Epithelial cell of proximal tubule (primary cell): ENCODE measurements at places on chromosomes 6 and 20.

GRCh38 chr6:252775-253535 lies 39.3 kb upstream of the DUSP22 start:
- no peak for DNase-seq

- DNase-seq, result no peak
Observed at GRCh38 chr6:36659271-36659670, 19.2 kb upstream of the CDKN1A start.

- no peak for DNase-seq
Observed at GRCh38 chr6:44401138-44401537, 13.6 kb downstream of the CDC5L start.

GRCh38 chr6:139882977-139883728 lies 508.7 kb upstream of the CITED2 start:
- peak; percentile 63 for DNase-seq

- no peak for DNase-seq
Observed at GRCh38 chr6:89657445-89658158, 19.1 kb upstream of the LYRM2 start.

- DNase-seq, result no peak
Observed at GRCh38 chr6:13125841-13126240, 202.5 kb downstream of the TBC1D7 start.

DNA sequence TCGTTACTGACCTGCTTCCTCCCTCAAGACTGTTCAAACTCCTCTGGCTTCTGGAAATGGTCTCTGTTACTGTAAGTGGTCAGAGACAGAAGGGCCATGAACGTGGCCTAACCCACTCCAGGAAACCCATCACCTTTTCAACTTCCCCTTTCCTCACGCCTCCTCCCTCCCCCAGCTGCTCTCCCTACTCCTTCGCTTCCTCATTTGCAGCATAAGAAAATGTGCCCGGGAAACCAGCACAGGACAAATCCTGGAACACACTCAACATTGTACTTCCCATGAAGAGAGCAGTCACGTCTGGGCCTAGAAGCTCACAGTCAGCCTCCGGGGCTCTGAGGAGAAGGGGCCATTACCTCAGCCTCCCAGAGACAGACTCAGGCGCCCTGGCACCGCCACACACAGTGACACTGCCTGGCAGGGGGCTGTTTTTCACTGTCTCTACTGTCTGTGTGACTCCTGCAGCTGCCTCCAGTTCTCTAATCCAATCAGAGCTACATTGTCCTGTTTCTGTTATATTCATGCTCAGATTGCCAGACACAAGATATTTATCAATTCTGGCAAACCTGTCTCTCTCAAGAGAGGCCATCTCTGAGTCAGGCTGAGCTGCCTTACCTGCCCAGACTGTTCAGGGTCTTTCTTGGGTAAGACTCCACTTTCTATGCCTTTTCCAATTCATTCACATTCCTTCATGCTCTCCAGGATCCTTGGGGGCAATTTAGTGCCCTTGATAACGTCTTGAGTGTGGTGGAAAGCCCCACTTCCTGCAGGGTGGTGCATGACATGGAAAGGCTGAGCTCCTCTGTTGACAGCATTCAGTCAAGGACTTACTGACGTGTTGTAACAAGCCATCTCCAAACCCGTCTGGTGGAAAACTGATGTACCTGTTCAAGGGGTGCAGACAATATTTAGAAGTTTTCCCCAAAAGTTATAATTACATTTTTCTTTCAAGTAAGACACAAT lies 242.2 kb downstream of the HIVEP2 start:
- no peak for DNase-seq

DNA sequence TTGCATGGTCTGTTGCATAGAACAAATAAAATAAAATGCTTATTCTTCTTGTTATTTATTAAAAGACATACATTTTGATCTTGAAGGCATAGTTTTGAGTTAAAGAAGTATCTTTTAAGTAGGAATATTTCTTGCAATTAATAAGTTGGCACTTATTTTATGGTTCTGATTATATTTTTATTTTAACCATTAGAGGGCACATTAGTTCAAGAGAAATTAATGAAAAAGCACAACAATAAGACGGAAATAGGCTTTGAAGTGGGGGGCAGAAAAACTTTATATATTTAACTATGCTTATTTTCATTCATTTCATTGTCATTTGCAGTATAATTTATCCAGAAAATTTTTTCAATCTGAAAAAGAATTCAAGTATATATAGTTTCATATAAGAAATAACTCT lies 44.2 kb upstream of the MAP3K7 start:
- no peak for DNase-seq

DNA sequence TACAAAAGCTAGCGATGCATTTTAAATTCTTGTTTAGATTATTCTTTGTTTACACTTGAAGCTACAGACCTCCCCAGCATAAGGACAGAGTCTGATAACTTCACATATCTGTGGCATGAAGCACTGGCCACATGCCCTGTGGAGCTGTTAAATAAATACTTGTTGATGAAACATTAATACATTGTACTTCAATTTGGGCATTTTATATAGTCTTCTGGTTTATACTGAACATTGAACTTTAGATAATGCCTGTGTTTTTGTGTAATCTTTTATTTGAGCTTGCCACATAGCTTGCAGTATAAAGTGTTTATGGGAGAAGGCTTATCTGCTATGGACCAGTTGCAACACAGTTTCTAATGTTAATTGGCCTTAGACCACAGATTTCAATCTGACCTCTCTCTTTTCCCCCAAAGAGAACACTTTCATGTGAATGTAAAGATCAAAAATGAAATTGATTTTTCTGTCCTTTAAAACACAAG lies 48.2 kb downstream of the FRK start:
- DNase-seq, result no peak

DNA sequence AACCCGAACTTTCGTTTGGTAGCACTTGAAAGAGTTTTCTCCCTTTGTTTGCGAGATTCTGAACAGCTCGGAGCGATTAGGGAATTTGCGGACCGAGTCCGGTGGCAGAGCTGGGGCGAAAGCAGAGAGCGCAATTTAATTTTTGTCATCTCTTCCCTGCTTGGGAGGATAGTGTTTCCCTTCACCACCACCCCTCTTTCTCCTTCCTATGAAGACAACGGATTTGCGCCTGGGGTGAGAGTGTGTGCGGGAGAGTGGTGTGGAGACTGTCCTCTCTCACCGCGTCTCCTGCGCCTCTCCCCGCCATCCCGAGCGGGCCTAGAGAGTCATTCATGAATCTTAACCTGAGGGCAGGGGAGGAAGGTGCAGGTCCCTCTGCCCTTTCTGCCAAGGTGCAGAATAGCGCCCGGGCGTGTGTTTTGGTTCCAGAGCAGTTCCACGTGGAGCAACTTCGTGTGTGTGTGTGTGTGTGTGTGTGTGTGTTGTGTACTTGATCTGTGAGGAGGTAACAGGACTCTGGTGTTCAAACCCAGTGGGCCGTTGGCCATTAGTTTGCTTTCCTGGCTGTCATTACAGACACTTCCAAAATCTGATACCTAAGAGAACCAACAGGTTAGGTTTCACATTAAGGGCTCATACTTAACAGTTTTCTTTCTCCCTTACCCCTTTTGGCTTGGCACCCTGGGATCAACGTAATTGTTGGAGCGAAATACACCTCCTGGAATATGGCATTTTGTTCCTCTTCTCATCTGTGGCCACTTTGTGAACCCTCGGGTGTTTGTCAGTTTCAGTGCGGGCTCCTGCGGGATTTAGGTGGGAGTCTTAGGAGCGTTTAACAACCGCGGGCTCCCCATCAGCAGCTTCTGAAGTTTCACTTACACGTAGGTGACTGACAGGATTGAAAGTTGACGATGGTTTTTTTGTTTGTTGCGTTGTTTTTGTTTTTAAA lies 1.8 kb downstream of the EYA4 start:
- no peak for DNase-seq

DNA sequence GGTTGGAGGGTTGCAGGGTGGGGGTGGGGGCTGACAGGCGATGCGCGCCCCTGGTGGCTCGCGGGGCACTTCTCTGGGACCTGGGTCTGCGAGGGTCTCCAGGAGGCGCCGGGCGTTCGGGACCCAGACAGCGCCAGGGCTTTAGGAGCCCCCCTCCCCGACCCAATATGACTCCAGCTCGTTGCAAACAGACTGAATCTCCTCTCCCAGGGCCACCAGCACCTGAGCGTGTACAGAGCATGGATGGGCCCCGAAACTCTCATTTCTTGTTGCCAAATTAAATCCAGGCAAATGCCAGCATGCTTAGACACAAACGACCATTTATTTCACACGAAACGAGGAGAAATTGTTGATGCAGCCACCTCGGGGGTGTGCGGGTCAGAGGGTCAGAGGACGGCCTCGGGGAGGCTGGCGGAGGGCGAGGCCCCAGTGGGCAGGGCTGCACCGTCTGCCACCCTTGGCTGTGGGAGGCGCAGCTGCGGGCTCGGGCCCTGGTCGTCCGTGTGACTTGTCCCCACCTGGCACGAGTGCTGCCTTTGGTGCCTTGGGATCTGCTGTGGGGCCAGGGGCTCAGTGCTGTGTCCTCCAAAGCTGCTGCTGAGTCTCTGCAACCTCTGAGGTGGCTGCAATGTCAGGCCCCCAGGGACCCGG lies 20.9 kb upstream of the GATA5 start:
- DNase-seq, result no peak

DNA sequence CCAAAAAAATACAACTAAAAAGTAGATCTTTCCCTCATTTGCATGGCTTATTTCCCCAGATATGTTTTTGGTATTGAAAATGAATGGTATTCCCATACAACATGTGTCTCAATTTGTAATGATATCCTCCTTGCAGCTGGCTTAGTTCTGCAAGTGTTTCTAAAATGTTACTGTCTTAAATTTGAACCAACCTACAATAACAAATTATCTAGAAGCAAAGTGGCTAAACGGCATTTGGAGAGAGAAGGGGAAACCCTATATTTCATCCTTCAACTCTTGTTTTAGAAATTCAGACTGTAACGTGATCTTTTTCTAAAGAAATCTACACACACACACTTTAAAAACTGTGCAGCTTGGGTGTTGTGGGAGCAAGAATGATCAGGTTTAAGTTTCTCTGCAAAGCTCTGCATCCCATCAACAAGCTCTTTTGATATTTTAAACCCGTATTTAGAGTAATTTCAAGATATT lies 153.0 kb downstream of the SOBP start:
- DNase-seq, result no peak

DNA sequence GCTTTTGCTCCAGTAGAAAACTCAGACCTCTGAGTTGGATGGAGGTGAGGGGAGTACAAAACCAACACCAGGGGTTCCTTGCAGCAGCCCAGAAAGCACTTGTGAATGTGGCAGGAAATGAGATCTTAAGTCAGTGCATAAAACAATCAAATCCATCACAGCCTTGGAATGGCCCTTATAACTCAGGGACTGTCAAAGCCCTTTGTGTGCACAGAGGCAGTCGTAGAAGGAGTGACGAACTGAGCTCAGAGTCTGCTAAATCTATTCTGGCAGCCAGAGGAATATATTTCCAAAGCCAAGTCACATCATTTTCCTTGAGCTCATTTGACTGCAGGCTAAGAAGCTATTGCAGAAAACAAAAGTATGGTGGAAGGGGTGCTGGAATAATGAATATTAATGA lies 676.6 kb downstream of the DHX35 start:
- no peak for DNase-seq

GRCh38 chr20:20837574-20838021 lies 125.2 kb upstream of the RALGAPA2 start:
- no peak for DNase-seq

DNA sequence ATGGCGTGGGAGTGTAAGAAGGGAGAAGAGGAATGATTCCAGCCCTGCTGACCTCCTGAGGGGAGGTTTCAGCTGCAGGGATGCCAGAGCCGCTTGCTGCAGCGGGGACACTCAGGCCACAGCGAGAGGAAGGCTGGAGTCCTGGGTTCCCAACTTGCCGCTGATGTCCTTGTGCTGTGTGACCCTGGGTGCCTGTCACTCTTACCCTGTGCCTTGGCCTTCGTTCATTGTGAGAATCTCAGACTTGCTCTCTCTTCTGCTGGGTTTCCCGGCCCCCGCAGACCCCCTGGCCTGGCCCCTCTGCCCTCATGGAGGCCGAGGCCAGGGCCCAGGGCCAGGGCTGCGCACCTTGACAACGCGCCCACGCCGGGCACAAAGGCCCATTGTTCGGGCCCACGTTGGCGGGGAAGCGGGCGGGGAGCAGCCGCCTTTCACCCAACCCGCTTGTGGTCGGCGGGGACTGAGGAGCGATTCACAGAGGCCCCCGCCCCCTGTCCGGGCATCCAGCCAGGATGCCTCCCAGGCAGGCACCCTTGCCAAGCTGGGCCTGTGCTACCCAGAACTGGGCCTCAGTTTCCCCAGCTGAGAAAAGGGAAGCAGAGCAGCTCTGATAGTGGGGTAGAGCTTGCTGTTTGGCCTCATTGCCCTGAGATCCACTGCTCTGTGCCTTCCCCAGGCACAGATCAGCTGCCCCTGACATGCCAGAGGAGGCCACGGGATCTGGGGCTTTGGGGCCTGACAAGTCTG lies 52.4 kb downstream of the CEBPB start:
- DNase-seq, result no peak

DNA sequence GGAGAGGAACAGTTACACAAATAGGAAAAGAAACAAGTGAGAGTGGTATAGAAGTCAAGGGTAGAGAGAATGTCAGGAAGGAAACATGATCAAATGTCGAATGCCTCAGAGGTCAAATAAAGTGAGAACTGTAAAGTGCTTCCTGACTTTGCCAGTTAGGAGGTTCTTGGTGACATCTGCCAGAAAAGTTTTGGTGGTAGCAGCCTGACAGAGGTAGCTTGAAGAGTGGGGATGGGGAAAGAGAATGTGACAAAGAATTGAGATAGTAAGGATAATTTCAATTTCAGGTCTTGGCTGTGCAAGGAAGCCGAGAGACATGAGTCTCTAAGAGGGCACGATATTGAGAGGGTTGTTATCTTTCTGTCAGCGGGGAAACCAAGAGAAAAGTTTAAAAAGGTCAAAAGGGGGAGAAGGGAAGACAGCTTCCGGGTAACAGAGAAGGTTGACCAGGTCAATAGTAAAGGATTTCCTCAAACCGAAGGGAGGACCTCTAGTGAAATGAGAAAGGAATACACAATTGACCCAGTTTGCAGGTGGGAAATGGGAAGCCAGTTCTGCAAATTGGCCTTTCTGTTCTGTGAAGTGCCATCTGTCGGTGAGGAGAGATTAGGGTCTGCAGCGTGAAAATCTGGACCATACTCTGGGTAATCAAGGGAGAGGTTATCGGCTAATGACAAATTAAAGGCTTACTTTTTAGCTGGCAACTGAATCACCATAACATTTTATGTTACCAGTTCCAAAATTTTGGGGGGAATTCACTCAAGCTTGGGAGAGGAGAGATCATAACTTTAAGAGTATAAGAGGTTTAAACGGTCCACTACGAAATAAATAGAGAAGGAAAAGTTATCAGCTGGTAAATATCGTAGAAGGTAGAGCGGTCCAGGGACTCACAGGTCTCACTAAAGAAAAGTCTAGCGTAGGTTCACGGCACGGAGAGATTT lies 973 bp upstream of the BRD2 start:
- no peak for DNase-seq

GRCh38 chr6:27237089-27237803 lies 10.3 kb upstream of the PRSS16 start:
- DNase-seq, result no peak

GRCh38 chr20:3749689-3750531 lies 17.4 kb downstream of the HSPA12B start:
- no peak for DNase-seq

DNA sequence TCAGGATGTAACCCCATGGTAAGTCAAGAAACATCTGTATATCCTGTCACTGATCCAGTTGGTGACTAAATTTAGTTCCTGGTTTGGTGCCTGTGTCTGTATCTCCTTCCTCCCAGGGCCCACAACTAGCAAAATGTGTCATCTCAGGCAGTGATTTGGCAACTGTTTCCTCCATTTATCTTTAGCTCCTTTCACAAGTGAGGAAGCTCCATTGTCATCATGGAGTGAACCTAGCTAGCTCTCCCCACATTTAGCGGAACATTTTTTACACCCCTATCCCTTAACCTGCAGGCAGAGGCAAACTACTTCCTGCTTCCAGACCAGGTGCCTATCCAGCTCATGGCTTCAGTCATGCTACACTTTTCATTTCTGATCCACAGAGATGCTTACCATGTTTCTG lies 99.5 kb downstream of the IPCEF1 start:
- DNase-seq, result no peak
